AG04449 (cell line): ENCODE measurements at places on chromosomes 3 and 15.

DNA sequence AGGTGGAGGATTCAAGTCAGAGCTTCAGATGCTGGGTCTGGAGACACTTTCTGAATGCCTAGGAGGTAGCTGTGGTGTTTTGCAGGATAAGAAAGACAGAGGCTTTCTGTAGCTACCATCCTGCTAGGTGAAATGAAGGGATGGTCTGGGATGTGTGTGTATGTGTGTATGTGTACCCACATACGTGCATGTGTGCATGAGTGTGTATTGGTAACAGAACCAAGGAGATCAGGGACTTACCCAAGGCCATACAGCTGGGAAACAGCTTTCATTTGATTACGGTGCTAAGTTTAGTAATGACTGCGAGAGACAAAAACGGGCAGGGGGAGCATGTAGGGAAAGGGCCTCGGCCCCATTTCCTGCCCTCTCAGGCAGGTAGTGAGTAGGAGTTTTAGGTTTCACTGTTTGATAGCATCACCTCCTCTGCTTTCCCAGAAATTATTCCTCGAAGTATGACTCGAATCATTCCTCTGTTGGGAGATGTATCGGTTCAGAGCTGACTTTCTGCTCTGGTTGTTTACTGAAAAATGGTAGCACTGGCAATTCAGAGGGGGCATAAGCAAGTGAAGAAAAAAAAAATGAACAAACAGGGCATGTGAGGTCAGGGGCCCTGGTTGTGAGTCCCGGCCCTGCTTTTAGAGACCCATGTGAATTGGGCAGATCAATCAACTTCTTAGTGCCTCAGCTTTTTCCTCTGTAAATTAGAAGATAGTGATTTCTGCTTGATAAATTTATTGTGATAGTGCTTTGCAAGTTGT is 130.7 kb downstream of the LPP start:
- no peak for DNase-seq

DNA sequence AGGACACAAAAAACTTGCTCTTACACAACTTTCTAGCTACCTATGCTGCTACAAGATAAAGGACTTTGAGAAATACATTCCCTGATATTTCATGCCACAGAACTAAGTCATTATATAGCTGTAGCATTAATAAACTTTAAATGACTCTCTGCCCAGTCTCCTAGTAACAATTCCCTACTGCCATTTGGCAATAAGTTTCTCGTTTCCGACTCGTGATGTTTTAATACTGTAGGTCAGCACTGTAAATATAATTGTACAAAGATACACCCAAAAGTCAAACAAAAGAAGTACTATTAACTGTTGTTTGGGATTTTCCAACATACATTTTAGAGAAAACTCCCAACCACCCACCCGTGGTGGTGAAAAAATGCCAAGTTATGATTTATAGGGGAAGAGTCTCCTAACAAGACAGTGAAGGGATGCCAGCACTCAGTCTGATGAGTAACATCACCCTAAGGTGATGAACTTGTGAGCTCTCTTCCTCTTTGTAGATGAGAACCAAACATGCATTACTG is 132.2 kb downstream of the DUT start:
- no peak for DNase-seq

DNA sequence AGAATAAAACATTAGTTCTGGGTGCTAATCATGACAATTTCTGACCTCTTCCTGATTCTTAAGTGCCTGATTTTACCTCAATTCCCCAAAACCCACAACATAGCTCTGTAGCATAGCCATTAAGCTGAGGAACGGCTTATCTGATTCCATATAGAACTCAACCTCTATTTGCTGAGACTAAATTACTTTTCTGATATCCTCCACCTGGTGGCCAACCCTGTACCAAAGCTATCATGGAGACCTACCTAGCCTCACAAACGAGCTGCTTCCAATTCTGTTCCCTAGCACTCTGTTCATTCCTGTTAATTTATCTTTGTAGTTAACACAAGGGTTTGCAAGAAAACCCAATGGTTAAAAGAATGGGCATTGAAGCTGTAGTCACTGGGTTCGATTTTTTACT is 245.2 kb downstream of the PLOD2 start:
- DNase-seq, result no peak

GRCh38 chr15:90268415-90268814 is 2.9 kb downstream of the NGRN start:
- no peak for DNase-seq

GRCh38 chr3:140816372-140817195 is 125.1 kb upstream of the SLC25A36 start:
- no peak for DNase-seq

DNA sequence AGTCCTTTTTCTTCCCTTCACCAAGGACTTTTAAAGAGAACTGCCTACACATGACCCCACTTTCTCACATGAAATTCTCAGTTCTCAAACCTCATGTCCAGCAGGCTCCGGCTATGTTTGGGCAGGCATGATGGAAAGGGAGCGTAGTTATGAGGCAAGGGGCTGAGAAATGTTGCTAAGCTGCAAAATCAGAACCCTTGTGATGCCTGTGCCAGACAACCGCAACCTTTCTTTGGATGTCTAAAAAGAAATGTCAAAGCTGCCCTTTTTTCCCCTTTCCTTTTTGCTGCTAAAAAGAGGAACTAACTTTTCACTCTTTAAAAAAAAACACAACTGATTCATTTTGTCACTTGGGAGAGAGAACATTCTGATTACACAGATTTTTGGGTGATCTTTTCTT is 19.2 kb downstream of the GNB4 start:
- DNase-seq, result no peak

DNA sequence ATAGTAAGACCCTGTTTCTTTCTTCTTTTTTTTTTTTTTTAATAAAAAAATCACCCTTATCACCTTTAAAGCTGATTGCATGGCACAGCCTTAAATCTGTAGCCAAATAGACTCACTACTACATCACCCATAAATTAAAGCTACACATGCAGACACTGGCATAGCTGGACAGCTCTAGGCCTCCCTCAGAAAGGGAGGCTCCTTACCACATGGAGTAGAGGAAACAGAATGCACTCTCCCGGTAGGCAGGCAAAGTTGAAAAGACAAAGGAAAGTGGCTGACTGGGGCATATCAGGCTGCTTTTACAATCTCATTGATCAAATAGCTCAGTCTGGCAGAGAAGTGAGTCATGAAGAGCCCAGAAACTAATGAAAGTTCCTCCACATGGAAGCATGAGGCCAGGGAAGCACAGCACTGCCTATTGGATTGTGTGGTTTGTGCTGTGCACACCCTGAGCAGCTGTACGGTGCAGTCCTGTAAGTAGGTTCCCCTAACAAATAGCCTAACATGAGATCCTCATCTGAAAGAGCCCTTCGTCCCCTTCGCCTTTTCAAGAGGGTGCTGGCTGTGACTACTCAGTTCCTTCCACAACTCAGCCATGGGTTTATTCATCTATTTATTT is 32.7 kb upstream of the FAM98B start:
- DNase-seq, result no peak

DNA sequence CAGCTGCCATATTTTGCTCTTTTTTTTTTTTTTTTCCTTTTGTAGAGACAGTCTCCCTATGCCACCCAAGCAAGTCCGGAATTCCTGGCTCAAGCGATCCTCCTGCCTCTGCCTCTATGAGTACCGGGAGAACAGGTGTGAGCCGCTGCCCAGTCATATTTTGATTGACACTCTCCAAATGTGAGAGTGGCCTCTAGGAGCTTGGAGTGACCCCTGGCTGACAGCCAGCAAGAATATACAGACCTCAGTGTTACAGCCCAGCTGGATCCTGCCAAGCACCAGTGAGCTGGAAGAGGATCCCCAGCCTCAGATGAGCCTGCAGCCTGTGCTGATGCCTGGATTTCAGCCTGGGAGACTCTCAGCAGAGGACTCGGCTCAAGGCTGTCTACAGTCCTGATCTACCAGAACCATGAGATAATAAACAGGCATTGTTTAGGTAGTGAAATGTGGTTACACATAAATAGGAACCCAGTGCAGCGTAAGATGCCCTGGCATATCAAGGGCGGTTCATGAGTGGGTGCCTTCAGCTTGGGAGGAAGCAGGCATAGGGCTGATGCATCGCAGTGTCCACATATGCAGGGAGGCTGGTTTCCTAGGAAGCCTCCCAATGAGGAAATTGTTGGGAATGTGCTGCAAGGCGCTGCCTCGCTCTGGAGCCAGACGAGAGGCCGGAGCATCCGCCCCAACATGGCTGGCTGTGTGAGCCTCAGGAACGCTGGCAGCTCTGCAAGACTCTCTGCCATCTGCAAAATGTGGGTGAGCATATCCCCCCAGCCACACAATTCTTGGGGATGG is 38.9 kb upstream of the ATP10A start:
- DNase-seq, result no peak

DNA sequence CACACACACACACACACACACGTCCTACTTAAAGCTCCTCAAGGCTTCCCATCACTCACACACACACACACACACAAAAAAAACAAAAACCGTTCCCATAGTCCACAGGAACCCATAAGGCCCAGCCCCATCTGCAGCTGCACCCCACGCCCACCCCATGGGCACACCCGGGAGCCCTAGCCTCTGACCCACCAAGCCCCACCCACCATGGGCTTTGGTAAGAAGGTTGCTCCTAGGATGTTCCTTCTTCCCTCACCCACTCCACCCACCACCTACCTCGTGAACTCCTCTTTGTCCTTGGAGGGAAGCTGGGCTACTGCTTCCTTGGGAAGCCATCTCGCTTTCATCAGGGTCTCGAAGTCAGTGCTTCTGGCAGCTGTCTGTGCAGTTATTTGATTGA is 115.1 kb downstream of the TPRA1 start:
- no peak for DNase-seq

DNA sequence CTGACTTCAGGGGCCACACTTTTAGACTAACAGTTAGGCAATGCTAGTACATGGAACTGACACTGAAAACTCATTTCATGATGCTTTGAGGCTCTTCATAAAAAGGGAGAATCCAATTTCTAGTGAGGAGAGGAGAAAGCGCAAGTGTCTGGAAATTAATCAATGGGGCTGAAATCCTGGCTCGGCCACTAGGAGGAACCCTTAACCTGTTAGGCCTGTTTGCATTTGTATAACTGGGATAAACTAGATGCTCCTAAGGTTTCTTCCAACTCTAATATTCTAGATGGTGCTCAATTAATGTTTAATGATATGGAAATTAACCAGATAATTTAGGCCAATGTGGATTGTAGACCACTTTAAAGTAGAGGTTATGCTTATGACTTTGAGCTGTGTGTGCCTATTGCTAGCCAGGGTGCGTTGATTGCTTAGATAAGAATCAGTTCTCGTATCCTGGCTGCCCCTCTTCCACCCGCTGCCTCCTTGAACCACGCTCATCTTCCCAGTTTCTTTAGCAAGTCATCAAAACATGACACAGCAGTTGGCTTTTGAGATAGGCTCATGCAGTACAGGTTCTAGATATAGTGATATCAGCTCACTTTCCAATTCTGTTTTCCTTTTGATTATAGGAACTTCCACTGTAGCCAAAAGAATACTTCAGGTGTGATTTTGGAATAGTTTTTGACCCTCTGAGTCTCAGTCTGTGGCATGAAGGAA is 16.8 kb upstream of the CRBN start:
- DNase-seq, result no peak

GRCh38 chr15:94122516-94122915 is 108.8 kb upstream of the MCTP2 start:
- DNase-seq, result no peak

- no peak for DNase-seq
These were observed 6.6 kb upstream of the RAB11A start for GRCh38 chr15:65862682-65863081.

GRCh38 chr3:78717041-78717440 is 1050.8 kb downstream of the ROBO1 start:
- DNase-seq, result no peak

DNA sequence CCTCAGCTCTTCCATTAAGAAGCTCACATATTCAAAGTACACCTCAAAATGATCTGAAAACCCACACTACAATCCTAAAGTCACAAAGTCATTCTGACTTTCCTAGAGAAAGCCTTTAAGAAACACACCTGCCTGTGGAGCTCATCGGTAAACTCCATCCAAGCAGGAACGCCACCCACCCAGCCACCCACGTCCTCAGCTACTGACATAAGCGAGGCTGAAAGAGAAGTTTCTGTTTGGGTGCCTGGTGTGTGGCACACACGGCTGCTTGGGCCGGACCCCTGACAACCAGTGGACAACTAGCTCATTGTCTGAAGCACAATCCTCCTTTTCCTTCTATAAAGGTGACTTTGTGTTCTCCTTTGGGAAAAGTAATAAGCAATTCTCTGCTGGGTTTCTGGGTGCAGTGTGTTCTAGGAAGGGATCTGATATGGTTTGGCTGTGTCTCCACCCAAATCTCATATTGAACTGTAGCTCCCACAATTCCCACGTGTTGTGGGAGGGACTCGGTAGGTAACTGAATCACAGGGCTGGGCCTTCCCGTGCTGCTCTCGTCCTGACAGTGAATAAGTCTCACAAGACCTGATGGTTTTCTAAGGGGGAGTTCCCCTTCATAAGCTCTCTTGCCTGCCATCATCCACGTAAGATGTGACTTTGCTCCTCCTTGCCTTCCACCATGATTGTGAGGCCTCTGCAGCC is 26.1 kb downstream of the FAM174B start:
- DNase-seq, result no peak

DNA sequence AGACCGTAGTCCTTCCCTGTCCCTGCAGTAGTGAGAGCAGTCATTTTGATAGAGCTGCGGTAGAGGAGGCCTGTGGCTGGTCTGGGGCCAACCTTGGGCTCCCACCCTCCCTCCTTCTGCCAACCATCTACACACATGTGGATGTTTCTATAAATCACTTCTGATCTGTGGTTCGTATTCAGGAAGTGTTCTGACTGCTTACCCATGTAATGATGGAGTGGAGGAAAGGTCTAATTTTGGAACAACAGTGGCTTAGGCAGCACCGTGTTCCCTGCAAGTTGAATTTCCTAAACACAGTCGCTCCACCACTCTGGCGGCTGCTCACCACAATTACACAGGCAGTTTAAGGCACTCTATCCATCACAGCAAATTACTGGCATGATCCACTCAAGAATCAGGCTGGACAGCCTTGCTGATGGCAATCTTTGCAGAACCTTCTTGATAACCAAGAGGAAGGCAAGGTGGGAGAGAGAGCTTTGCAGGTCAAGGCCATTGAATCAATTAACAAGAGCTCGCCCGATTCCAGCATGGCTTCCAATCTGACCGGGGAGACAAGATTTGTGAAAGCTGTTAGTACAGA is 104.7 kb upstream of the VEPH1 start:
- DNase-seq, result no peak

DNA sequence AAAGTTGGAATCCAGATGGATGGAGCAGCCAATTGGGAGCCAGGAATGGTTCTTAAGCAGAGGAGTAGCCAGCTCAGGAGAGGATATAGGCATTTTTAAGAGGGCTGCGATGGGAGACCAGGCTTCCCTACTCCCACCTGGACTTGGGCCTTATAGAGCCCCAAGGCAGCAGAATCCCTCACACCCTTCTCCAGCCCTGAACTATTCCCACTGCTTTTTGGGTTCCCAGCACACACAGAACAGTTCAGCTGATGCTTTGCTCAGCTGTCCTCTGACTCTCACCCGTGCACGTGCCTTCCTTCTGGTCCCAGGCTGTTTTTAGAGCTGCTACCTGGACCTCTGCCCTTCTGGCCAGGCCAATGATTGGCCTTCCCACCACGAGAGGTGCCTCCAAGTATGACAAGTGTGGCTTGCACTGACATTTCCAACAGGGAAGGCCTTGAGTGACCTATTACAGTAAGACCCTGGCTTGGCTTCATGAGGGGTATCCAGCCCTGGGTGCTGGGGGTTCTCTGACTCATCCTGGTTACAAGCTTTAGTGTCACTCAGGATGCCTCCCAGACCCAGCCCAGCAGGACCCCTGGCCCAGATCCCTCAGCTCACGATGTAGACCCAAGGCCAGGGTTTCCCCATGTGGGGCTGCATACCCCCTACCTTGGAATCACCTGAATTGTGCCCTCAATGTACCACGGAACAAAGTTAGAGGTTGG is 25.2 kb downstream of the NOX5 start:
- DNase-seq, result no peak

GRCh38 chr3:59540241-59540640 is 490.4 kb upstream of the CFAP20DC start:
- DNase-seq, result no peak
